AML-193 (cell line): ENCODE measurements at places on chromosomes 16 and 17.

DNA sequence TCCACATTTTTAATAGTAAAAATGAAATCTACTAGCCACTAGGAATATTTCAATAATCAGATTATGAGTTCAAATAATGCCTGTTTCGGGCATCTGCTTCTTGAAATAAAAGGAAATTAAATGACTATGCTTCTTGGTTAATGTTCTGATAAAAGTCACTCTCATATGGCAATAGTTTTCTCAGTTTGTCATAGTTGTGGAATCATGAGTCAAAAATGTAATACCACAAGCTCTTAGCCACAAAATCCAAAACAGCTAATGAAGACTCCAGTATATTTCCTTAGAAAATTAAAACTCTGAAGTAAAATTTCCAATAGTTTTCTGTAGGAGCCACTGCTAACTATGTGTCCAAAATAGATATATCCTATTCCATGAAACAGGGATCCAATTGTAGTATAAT lies 676.3 kb upstream of the CDH8 start:
- DNase-seq = no peak

GRCh38 chr16:5064915-5065314 lies 841 bp downstream of the C16orf89 start:
- no peak for DNase-seq

DNA sequence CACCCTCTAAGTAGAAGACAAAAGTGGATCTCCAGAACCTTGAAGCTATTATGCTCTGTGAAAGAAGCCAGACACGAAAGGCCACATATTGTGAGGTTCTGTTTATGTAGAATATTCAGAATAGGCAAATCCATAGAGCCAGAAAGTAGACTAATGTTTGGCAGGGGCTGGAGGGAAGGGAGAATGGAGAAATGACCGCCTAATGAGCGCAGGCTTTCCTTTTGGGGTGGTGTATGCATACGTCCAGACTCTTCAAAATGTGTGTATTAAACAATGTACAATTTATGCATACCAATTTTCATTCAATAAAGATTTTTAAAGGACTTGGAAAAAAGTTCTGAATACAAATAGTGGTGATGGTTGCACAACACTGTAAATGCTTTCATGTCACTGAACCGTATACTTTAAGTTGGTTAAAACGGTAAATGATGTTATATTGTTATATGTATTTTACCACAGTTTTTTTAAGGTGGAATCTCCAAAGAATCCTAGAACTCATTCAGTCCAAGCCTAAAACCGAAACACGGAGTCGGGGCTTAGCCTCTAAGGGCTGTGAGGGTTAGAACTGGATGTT lies 397.4 kb downstream of the SOX9 start:
- DNase-seq = no peak

DNA sequence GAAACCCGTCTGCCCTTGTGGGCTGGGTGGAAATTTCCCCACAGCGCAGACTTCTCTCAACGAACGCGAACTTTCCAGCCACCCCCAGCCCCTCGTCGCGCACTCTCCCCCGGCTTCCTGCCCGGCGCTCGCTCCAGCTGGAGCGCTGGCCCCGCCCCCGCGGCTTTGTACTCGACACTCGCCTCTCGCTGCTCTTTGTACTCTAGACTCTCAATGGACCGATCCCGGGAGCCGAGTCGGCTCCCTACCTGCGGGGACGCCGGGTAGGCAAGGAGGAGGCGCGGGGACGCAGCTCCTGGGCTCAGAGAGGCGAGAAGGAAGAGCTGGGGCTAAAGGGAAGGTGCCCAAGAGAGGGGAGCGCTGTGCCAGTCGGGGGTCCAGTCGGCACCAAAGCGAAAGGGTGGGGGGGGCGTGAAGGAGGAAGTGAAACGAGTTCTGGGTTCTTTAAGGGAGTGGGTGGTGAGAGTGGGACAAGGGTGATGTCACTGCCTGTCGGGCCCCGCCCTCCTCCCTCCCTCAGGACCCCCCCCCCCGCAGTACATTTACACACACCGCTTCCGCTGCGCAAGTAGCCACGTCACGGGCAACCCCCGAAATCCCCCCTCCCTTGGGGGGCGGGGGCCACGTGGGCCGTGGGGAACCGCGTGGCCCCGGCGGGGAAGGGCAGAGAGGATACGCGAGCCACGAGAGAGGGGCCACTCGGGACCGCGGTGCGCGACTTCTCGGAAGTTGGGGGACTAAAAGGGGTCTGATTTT lies 9.7 kb downstream of the KDM6B start:
- DNase-seq = no peak

DNA sequence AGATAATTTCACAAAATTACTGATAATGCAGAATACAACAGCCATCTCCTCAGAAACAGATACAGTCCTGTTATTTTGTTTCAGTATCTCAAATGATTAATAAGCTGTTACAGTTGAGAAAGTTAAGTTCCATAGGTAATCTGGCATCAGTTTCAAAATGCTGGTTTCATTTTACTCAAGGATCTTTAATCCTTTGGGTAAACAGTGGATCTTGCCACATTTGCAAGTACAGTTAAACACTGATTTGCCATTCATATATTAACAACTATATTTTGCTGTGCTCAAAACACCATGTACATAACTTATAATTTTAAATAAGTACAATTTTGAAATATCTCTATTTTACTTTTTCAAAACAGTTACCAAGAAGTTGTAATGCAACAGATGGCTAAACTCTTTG lies 31.2 kb downstream of the RPGRIP1L start:
- no peak for DNase-seq
